T-helper 17 cell (primary cell): ENCODE measurements at places on chromosomes 3 and 15. TPM values are rescaled to one million over a fixed set of nuclear protein-coding genes. Genes with fewer than 3 reads are reported as not detected.

Gene KNL1
- 4.6 TPM for total RNA-seq

GRCh38 chr3:36688815-36689214, 75.5 kb downstream of the DCLK3 start:
- peaks cover 27% of the 10 kb centered on the region for H3K27me3 ChIP-seq
- H3K27ac ChIP-seq, result no peak overlapping the region
- DNase-seq, result no peak
- H3K36me3 ChIP-seq, result no peaks in the 10 kb centered on the region
- H3K4me1 ChIP-seq, result no peaks in the 10 kb centered on the region

Gene GRAMD2A
- not detected for total RNA-seq

GRCh38 chr15:101458908-101459578, 30.5 kb downstream of the PCSK6 start:
- no peak for DNase-seq
- peaks cover 52% of the 10 kb centered on the region for H3K27me3 ChIP-seq
- peaks cover 25% of the 10 kb centered on the region for H3K4me1 ChIP-seq
- H3K27ac ChIP-seq, result no peak overlapping the region
- H3K4me3 ChIP-seq, result no peak overlapping the region

GRCh38 chr3:24498796-24499195, 4.1 kb upstream of the THRB start:
- no peak overlapping the region for H3K27ac ChIP-seq
- H3K27me3 ChIP-seq, result peaks cover 29% of the 10 kb centered on the region
- H3K4me1 ChIP-seq, result no peaks in the 10 kb centered on the region
- H3K4me3 ChIP-seq, result no peak overlapping the region

- H3K36me3 ChIP-seq, result peaks cover 4% of the 10 kb centered on the region
- DNase-seq, result no peak
- H3K4me3 ChIP-seq, result no peak overlapping the region
- H3K27ac ChIP-seq, result peak overlapping the region; percentile 9
- no peaks in the 10 kb centered on the region for H3K27me3 ChIP-seq
- peaks cover 21% of the 10 kb centered on the region for H3K4me1 ChIP-seq
These were observed 15.4 kb downstream of the ZDHHC19 start for GRCh38 chr3:196195664-196196265.

- no peak overlapping the region for H3K4me3 ChIP-seq
- H3K27ac ChIP-seq, result no peak overlapping the region
- DNase-seq, result no peak
These were observed 27.8 kb downstream of the ACSBG1 start for GRCh38 chr15:78206326-78207109.

GRCh38 chr15:43135351-43135750, 2.0 kb downstream of the TMEM62 start:
- H3K36me3 ChIP-seq, result peaks cover 4% of the 10 kb centered on the region
- peaks cover 23% of the 10 kb centered on the region for H3K4me1 ChIP-seq
- H3K27ac ChIP-seq, result peak overlapping the region; percentile 96
- H3K4me3 ChIP-seq, result no peak overlapping the region

DNA sequence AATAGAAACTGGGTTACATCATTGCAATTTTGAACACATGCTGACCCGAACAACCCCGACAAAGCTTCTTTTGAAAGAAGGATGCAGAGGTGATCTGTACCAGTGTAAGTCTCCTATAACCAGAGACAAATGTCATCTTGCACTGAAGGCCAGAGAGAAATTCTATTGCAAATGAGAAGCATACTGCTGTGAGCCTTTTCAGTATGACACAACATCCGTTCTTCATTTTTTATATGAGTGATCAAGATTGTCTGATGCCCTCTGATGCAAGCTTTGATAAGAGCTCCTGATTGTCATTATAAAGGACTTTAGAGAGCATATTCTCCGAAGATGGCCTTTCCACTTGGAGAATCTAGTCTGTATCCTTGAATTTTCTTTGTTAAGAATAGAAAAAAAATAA, 36.9 kb downstream of the PCOLCE2 start:
- H3K4me1 ChIP-seq, result no peaks in the 10 kb centered on the region
- no peaks in the 10 kb centered on the region for H3K36me3 ChIP-seq
- no peak for DNase-seq
- H3K27ac ChIP-seq, result no peak overlapping the region
- no peak overlapping the region for H3K4me3 ChIP-seq

DNA sequence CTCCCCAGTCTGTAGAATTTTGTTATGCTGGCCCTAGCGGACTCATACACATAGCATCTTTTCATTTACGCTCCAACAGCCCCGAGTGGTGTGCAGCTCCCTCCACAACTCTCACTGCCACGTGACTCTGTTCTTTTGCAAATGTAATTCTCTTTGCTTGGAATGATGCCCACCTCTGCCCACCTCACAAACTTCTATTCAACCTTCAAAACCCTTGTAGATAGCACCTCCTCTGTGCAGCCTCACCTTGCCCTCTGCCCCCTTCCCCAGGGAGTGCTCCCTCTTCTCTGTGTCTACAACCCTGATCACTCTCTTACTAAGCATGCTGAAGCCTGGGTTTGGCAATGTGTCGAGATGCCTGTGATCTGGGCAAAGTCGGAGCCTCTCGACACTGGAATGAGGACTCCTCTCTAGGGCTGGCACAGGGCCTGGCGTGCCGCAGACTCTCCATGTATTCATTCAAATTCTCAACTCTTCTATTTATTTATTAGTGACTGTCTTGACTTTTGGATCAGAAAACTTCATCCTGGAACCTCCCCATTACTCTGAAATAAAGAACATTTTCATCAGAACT, 73.5 kb downstream of the MGLL start:
- no peak overlapping the region for H3K4me3 ChIP-seq
- H3K4me1 ChIP-seq, result peaks cover 16% of the 10 kb centered on the region
- DNase-seq, result no peak
- H3K36me3 ChIP-seq, result peaks cover 4% of the 10 kb centered on the region
- H3K27me3 ChIP-seq, result peaks cover 69% of the 10 kb centered on the region

GRCh38 chr3:38190481-38190881, 25.1 kb downstream of the OXSR1 start:
- H3K36me3 ChIP-seq, result peaks cover 5% of the 10 kb centered on the region
- H3K27me3 ChIP-seq, result no peaks in the 10 kb centered on the region
- no peak for DNase-seq
- H3K4me1 ChIP-seq, result peaks cover 6% of the 10 kb centered on the region
- H3K4me3 ChIP-seq, result no peak overlapping the region
- no peak overlapping the region for H3K27ac ChIP-seq

Gene SLC38A3
- not detected for total RNA-seq

Gene CTXN2
- total RNA-seq, result not detected

Gene ZNF860
- total RNA-seq, result 0.25 TPM

GRCh38 chr15:48031466-48031865, 89.3 kb upstream of the SLC24A5 start:
- H3K36me3 ChIP-seq, result no peaks in the 10 kb centered on the region
- no peak overlapping the region for H3K4me3 ChIP-seq
- H3K4me1 ChIP-seq, result no peaks in the 10 kb centered on the region
- DNase-seq, result no peak
- no peak overlapping the region for H3K27ac ChIP-seq

DNA sequence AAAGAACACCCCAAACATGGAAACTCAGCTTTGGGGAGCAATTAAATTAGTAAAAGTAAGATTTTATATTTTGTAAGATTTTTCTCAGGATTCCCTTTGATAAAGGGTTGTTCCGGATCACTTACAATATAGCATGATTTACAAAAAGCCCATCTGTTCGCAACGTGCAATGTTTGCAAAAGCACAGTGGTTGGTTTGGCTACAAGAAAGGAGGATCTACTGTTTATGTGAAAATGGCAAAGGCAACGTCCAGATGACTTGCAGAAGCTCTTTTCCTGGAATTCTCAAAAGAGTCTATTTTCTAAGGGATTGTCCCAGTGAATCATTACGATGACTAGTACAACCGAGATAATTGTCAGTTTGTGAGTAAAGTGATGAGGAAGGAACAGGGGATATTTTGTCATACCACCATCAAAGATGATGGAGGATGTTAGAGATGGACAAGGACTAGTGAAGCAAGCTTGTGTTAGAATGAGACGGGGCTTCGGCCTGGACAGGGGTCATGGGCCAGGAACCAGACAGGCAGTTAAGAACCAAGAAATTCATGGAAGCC, 71.6 kb downstream of the CRYGS start:
- H3K4me3 ChIP-seq, result no peak overlapping the region
- no peak overlapping the region for H3K27ac ChIP-seq
- no peaks in the 10 kb centered on the region for H3K36me3 ChIP-seq

DNA sequence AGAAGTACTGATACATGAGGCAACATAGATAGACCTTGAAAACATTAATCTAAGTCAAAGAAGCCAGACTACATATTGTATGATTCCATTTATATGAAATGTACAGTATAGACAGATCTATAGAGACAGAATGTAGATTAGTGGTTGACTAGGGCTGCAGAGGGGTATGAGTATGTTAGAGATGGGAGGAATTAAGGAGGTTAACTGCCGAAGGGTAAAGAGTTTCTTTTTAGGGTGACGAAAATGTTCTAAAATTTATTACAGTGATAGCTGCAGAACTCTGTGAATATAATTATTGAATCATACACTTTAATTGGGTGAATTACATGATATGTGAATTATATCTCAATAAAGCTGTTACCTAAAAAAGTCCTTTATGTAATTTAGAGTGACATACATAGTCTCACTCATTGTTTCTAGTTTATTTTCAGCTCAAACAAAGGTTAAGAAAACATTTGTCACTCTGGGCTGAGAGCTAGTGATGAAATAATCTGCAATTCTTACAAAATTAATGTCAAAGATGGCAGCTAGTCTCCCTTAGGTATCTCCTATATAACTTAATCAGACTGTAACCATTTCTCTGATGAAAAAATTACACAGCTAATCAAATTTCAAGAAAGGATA, 61.4 kb downstream of the DENND4A start:
- DNase-seq, result no peak
- H3K4me3 ChIP-seq, result no peak overlapping the region
- H3K27ac ChIP-seq, result peak overlapping the region; percentile 80
- peaks cover 4% of the 10 kb centered on the region for H3K36me3 ChIP-seq
- H3K4me1 ChIP-seq, result peaks cover 8% of the 10 kb centered on the region

Gene MUC20
- total RNA-seq, result 6.4 TPM

DNA sequence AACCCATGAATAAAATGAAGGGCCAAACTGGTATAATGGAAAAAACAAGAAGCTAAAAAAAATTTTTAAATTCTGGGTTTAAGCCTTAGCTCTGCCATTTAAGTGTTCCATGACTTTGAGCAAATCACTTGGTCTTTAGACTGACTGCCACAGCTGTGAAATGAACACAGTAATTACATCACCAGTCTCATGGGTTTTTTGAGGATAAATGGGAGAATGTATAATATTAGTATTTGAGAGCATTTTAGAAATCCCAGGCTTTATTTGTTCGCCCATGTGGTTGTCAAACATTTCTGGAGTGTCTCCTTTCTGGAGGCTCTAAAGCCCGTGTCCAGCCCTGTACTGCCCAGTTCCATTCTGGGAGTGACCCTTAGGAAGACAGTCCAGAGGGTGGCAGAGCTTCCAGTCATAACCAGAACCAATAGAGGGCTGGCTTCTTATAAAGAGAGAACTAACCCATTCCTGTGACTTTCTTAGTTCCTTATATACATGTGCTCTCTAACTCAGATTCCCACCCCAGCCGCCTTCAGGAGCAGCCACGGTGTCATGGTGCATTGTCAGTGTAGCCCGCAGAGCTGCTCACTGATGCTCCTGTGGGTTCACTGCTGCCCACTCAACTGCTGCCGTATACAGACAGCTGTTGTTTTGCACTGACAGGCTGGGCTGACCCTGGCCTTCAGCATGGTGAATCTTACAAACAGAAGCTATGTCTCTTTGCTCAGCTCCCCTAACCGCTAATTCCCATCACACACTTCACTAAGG, 44.7 kb downstream of the BOC start:
- no peak for DNase-seq
- H3K4me1 ChIP-seq, result peaks cover 4% of the 10 kb centered on the region
- peaks cover 40% of the 10 kb centered on the region for H3K27me3 ChIP-seq

Gene KIF15
- total RNA-seq, result 0.16 TPM
